Cortex of kidney (tissue), 1 donor: ENCODE measurements at places on chromosomes 1 and 21.

- DNase-seq: no peak
Observed at GRCh38 chr1:5253036-5253435, 598.6 kb downstream of the AJAP1 start.

- DNase-seq: no peak
Observed at GRCh38 chr1:59266927-59267293, 30.0 kb upstream of the FGGY start.

DNA sequence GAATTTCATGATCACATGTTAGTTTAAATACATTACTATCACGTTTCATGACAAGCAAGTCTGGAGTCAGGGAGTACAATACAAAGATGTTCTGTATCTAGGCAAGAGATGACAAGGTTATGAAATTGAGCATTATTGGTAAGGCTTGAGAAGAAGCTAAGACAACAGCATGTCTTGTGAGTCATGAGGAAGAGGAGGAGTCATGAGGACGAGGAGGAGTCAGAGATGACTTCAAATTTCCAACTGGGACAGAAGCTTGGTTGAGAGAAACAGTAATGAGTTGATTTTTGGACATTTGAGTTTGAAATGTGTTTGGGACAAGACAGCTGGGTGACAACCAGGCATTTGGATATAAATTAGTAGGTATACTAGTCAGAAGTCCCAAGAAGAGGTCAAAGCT lies 4.3 kb upstream of the UBE2U start:
- no peak for DNase-seq

DNA sequence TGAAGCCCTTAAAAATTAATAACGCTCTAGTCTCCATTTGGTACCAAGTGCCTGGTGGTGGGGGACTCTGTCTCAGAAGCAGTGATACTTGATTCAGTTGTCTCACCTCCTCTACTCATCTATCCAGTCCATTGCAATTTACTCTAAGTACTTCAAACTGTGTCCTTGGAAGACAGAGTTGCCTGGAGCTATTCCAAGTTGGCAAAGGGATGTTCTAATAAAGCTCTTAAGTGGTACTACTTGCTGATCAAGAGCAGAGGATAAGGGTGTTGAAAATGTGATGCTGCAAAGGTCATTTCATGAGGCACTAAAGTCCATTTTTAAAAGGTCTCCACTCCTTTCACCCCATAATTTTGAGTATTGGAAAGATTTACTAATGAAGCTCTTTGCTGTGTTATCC lies 142.2 kb downstream of the NFIA start:
- DNase-seq: no peak

- DNase-seq: no peak
Observed at GRCh38 chr21:43603233-43603626, 56.1 kb downstream of the HSF2BP start.
